Brain (organoid and tissue), 16 donors: ENCODE measurements at places on chromosomes 7 and 10. TPM values are rescaled to one million over a fixed set of nuclear protein-coding genes. Genes with fewer than 3 reads are reported as not detected.

Gene GRID2IP
- polyA plus RNA-seq: 0.25 TPM

Gene LRRC4
- 7.8 TPM for polyA plus RNA-seq

Gene BTBD16
- 0.97 TPM for polyA plus RNA-seq

Gene SFR1
- polyA plus RNA-seq: 5.0 TPM

Gene TET1
- 1.8 TPM for polyA plus RNA-seq

Gene CCL26
- polyA plus RNA-seq: not detected

Gene EPHA1
- polyA plus RNA-seq: 0.42 TPM

Gene C10orf95
- 0.53 TPM for polyA plus RNA-seq

Gene TEX36
- polyA plus RNA-seq: not detected

Gene NACAD
- polyA plus RNA-seq: 110 TPM
